Stimulated activated CD8-positive, alpha-beta memory T cell treated with anti-CD3 and anti-CD28 coated beads, Interleukin-15, amount 100 ng/mL, for 48 hours (primary cell): ENCODE measurements at places on chromosomes 5 and 9.

GRCh38 chr5:41748631-41749030 lies 121.6 kb downstream of the OXCT1 start:
- DNase-seq = peak; percentile 31

- no peak for DNase-seq
These were observed 328 bp downstream of the CAMSAP1 start for GRCh38 chr9:135907006-135907430.

- DNase-seq = no peak
These were observed 155.4 kb upstream of the COL5A1 start for GRCh38 chr9:134486143-134486591.

DNA sequence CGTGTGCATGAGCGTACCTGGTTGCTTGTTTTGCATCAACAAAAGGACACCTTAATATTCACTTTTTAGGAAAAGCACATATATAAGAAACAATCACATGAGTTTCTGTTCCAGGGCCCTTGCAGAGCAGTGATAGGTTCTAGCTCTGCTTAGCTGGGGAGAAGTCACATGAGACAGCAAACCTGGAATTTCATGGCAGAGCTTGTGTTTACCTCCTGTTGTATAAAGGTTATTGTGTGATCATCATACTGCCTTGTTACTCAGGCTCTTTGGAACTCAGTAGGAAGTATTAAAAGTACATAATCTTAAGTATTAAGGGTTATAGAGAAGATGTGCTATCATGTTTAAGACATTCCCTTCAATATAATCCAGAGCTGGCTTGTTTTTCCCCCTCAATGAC lies 18.0 kb upstream of the VLDLR start:
- DNase-seq = no peak

GRCh38 chr9:21265421-21266189 lies 25.8 kb upstream of the IFNA14 start:
- no peak for DNase-seq

DNA sequence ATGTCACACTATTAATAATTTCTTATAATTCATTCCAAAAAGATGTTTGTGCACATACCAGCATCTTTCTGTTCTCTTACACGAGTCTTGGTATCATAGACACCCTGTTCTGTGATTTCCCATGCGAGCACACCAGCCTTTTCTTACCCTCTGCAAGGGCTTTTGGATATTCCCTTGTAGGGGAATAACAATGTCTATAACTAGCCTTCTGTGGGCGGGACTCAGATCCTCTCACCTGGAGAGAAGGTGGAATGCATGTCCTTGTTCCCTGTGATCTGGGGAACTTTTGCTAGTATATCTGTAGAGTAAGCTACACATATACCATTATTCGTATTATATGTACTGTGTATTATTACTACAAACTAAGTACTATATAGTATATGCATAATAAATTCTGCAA lies 44.8 kb downstream of the EHMT1 start:
- no peak for DNase-seq

- no peak for DNase-seq
These were observed 171.1 kb downstream of the FSTL4 start for GRCh38 chr5:133441166-133441815.

DNA sequence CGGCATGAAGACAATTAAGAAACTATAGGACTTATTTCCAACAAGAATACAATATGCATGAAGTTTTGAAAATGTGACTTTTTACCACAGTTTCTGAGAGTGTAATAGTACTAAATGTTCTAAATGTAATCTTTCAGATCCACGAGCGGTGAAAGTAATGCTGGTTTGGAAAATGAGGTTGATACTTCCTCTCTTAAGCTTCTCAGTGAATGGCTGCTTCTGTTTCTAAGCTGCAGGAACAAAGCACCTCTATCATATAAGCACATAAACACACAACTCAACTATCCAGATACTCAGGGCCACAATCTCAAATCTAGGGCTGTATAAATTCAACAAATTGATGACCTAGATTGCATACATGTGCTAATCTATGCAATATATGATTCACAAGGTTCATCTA lies 78.3 kb downstream of the LIFR start:
- no peak for DNase-seq

GRCh38 chr5:51028394-51028793 lies 354.9 kb upstream of the ISL1 start:
- no peak for DNase-seq

DNA sequence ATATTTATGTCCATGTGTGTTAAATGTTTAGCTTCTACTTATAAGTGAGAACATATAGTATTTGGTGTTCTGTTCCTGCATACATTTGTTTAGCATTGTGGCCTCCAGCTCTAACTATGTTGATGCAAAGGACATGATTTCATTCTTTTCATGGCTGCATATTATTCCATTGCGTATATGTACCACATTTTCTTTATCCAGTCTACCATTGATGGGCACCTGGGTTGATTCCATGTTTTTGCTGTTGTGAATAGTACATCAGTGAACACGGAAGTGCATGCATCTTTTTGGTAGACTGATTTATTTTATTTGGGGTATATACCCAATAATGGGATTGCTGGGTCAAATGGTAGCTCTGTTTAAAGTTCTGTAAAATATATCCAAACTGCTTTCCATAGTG lies 359.0 kb downstream of the SLCO4C1 start:
- no peak for DNase-seq

- DNase-seq = no peak
These were observed 721.0 kb downstream of the NR2F1-AS1 start for GRCh38 chr5:92860061-92860460.

DNA sequence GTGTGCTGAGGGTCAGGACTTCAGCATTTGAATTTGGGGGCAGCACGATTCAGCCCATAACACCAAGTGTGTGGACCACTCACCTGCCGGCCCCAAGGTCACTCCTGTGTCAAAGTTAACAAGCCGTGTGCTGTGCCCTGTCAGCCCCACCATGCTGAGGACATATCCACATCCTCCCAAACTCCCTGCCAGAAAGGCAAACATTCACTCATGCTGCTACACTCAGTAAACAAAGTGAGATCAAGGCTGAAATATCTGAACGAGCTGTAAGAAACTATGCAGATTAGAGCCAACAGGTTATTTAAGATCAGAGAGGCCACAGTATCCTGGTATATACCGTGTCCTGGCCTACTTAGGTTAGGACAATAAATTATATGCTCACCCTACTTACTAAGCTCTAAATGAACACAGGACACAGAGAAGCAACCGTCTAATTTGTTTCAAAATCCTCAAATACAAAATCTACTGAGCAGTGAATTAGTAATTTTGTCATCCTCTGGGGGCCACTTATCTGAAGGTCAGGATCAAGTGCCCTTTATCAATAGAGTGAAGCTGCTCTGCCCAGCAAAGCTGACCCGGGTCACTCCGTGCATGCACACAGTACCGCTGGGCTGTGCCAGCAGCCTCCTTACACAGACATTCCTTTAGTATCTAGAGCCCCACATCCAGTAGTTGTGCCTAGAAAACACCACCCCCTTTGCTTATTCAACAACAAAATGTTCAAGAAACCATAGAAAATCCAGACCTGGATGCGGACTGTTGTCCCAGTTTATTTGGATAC lies 28.2 kb downstream of the RETREG1 start:
- no peak for DNase-seq

DNA sequence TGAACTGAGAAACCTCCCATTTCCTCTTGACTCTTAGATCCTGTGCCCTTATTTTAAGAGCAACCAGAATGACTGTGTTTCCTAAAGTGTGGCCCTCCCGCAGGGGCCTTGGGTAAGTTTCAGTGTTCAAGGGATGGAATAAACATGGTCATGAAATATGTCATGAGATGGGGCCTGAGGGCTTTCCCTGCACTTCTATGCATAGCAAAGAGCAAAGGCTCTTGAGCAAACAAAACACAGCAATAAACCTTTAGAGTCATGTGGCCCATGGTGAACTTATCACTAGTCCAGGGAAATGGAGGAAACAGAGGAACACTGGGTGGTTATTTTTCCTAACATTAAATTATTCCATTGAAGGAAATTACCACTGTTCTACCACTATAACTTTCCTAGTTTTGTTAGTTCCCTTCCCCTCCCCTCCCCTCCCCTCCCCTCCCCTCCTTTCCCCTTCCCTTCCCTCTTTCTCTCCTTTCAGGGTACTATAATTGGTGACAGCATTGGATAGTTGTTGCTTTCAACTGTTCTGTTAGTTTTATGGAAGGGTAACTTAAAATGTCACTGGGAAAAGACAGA lies 72.4 kb downstream of the CTSL start:
- no peak for DNase-seq

DNA sequence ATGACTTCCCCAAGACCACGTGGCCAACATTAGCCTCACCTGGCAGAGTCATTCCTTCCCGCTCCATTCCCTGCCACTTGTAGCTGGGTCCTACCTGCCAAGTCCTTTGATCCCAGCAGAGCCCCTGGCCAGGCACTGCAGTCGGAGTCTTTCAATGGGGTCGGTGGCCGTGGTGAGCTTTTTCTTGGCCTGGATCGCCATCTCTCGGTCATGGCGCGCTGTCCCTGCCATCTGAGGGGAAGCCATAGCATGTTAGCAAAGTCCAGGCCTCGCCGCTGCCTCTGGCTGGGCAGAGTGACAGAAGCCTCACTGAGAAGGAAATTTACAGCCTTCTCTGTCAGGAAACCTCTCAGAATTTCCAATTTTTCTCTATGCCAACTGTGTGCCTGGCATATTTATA lies 17.5 kb downstream of the CAPSL start:
- DNase-seq = no peak

- DNase-seq = no peak
These were observed 54.2 kb downstream of the PRELID2 start for GRCh38 chr5:145780982-145781381.

- DNase-seq = no peak
These were observed 3.3 kb upstream of the RALGDS start for GRCh38 chr9:133124123-133124906.

GRCh38 chr9:85653153-85653552 lies 88.6 kb downstream of the AGTPBP1 start:
- no peak for DNase-seq

- DNase-seq = no peak
These were observed 10.8 kb downstream of the UBE2D2 start for GRCh38 chr5:139571966-139572365.

DNA sequence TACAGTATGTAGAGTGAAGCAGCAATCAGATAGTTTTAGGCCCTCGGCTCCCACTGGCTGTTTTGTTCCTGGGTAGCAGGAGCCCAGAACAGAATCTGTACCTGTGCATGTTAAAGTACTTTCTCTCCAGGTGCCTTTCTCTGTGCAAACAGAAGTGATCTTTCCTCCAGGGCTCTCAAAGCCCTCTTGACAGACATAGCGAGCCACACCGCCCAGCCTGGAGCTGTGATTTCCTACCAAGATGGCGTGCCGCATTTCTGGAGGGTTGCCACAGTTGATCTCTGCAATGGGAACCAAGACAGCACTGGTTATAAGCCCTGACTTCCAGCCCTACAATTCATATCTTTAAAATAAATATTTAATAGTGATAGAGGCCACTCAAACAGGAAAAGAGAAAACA lies 50.9 kb downstream of the SUSD1 start:
- no peak for DNase-seq

GRCh38 chr5:83724935-83725334 lies 4.3 kb upstream of the HAPLN1 start:
- no peak for DNase-seq

DNA sequence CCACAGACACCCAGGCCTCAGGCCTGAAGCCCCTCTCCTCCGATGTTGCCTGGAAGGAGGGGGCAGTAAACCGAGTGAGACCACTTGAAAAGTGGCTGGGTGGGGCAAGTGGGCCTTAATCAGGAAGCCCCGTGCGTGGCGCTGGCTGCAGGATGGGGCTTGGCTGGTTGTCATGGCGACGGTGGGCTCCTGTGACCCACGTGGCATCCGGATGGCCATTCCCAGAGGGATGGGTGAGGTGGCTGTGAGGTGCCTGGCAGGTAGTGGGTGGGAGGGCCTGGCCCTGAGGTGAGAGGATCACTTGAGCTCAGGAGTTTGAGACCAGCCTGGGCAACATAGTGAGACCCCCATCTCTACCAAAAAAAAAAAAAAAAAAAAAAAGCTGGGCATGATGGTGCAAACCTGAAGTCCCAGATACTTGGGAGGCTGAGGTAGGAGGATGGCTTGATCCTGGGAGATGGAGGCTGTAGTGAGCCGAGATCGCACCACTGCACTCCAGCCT lies 5.2 kb downstream of the GPSM1 start:
- DNase-seq = no peak

DNA sequence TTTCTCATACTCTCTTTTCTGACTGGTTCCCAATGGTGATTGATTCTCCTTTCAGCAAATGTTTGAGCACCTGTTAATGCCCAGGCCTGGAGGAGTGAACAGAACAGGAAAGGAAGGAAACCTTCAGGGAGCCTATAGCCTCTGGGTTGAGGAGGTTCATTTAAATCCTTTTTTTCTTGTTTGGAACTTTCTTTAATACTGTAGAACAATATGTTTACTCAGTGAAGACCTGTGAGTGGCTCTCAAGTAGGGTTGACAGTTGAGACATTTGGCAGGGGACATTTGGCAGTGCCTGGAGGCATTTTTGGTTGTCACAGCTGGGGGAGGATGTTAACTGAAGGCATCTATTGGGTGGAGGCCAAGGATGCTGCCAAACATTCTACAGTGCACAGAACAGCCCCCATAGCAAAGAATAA lies 6.1 kb upstream of the FAM120AOS start:
- no peak for DNase-seq

GRCh38 chr5:178624631-178625546 lies 2.0 kb downstream of the CLK4 start:
- no peak for DNase-seq

GRCh38 chr5:1919750-1920149 lies 37.0 kb upstream of the IRX4 start:
- no peak for DNase-seq

- DNase-seq = no peak
These were observed 7.2 kb upstream of the DNAJB5 start for GRCh38 chr9:34982361-34982760.

DNA sequence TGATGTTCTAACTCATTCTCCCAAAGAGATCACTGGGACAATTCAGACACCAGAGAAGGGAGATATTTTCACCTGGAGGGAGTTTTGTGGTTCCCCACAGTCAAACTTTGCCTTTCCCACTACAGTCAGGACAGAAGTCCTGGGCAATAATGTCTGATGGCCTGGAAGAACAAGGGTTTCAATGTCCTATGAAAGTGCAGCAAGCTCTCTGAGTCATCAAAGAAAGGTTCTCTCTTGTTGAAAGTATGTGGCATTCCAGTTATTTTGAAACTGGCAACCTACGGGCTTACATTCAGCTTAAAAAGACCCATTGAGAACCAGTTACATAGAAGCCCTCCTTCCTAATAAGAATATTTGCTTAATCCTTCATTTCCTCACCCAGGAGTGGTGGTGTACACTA lies 103.9 kb downstream of the INSYN2B start:
- no peak for DNase-seq
